ENCODE measurements at places on chromosomes 2 and 18.

GRCh38 chr2:47232738-47233415 lies 77.8 kb upstream of the STPG4 start:
- DNase-seq: peak; percentile 39

DNA sequence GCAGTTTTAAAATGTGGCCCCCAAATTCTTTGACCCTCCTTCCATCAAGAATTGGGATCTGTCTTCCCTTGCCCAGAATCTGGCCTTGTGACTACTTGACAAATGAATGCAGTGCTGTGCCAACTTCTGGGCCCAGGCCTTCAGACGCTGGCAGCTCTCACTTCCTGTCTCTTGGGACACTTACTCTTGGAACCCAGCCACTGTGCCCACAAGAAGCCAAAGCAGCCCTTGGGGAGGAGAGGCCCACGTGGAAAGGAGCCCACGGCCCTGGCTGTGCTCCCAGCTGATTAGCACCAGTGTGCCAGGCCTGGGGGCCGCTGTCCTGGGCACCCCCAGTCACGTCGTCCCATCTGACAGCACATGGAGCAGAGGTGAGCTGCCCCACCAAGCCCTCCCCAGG lies 56.6 kb downstream of the RPL37A start:
- DNase-seq: peak; percentile 45

DNA sequence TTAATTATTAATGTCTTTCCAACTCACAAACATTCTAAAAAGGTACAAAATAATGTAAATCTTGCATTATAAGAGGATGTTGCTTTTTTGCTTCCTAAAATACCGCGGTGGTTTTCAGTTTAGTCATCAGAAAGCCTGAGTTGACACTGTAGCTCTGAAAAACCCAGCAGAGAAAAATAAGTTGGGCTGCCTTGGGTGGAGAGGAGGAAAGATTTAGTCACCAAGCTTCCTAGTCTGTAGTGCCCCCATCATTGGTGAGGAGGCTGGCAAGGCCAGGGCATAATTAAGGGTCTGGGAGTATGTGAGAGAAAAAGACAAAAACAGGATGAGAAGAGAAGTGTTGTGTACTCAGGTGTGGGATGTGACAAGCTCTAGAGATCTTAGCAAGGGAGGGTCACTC lies 5.7 kb downstream of the PTPRM start:
- no peak for DNase-seq

GRCh38 chr18:73279498-73279897 lies 411.7 kb upstream of the NETO1 start:
- no peak for DNase-seq

DNA sequence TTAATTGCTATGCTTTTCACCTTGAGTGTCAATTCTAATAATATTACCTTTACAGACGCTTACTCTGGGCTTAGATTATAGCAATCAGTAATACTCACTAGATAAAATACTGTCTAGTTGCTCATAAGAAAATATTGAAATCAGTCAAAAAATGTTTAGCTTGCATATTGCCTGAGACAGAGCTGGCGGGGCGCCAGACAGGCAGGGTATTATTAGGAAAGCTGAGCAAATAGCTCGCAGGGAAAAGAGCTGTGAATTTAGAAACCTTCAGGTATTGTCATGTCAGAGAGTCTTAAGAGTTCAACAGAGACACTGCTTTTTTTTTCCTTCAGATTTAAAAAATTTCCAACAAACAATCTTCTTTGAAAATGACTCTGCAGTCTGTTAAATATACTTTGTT lies 118.4 kb downstream of the MEIS1 start:
- DNase-seq: no peak

GRCh38 chr2:96655526-96655925 lies 13.0 kb downstream of the FER1L5 start:
- DNase-seq: no peak

- DNase-seq: no peak
Measured at GRCh38 chr18:48937869-48938750, 12.7 kb downstream of the SMAD7 start.

DNA sequence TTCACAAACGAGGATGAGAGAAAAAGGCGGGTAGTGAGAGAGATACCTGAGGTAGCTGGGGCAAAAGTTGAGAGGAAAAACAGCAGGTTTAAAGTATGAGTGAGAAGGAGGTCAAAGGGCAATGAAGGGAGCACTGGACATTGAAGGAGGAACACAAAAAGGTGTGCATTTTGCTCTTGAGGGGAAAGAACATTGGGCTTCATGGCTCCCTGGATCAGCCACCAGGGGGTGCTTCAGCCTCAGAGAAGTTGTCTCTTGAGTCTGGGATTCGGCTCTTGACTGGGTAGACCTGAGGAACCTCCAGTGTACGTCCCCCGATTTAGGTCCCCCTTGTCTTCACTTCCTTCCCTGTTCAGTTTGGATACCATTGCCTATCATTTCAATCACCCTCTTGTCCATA lies 128.5 kb downstream of the RAPGEF4 start:
- no peak for DNase-seq

DNA sequence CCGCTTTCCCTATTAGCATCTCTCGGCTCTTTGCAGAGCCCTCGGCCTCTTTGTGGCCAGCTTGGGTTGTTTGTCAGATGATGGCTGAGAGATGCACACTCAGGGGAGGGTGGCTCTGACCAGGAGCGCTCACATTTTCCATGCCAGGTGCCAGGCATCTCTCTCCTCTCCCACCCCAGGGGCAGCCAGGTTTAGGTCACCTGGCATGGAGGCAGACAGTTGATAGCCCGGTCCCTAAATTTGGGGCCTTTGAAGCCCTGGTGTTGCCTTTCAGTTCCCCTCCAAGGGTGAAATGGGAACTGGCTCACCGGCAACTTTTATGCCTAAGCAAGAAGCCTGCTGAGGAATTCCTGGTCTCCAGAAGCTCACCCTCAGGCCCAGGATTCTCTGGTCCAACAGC lies 19.1 kb downstream of the LBH start:
- no peak for DNase-seq

- DNase-seq: no peak
Measured at GRCh38 chr2:106142683-106143082, 51.4 kb downstream of the UXS1 start.

GRCh38 chr2:207845202-207845864 lies 75.6 kb upstream of the FZD5 start:
- no peak for DNase-seq

DNA sequence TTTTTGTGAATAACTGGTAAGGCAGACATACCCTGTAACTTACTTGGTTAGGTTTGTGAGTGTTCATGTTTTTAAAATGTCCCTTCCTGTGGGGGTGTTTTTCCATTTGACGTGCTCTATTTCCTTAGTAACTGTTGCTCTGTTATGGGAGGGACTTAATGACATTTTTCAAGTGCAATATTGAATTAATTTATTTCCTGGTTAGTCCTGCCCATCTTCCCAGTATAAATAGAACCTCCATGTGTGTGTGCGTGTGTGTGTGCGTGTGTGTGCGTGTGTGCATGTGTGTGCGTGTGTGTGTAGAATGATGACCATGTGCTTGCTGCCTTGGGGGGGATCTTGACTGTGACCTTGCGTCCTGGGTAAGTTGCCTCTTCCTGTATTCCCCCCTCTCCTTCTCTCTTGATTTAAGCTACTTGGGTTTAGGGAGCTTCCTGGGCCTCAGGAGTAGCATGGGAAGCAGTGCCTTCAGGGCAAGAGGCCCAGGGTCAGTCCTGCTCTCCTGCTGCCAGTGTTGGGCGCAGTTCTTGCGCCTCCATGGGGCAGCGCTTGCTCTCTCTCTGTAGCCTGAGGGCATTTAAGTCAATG lies 163.9 kb downstream of the LDLRAD4 start:
- DNase-seq: peak; percentile 77

- DNase-seq: no peak
Measured at GRCh38 chr2:208906330-208906729, 499.7 kb downstream of the PTH2R start.

GRCh38 chr2:110677080-110677479 lies 783 bp downstream of the BUB1 start:
- DNase-seq: no peak

- no peak for DNase-seq
Measured at GRCh38 chr2:11281186-11281585, 63.2 kb downstream of the ROCK2 start.

- no peak for DNase-seq
Measured at GRCh38 chr18:42287047-42287446, 332.0 kb downstream of the PIK3C3 start.

DNA sequence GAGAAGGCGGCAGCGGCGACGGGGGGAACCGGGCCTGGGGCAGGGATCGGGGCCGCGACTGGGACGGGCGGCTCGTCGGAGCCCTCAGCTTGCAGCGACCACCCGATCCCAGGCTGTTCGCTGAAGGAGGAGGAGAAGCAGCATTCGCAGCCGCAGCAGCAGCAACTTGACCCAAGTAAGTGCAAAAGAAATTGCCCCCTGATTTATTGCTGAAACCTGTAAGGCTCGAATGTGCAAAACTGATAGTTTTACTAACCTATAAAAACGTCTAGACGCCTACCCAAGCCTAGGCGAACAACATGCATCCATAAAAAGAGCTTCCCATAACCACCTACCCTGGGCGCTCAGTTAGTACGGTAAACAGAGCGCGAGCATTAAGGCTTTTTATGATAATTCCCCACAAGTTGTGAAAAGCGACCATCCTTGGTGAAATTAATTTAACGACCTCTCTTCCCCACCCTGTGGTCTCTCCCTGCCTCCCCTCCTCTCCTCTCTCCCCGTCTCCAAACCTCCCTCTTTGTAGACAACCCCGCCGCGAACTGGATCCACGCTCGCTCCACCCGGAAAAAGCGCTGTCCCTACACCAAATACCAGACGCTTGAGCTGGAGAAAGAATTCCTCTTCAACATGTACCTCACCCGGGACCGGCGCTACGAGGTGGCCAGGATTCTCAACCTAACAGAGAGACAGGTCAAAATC lies 1.0 kb downstream of the HOXD9 start:
- DNase-seq: peak; percentile 33

GRCh38 chr2:33135645-33136044 lies 188.9 kb downstream of the LTBP1 start:
- no peak for DNase-seq

- DNase-seq: no peak
Measured at GRCh38 chr2:205957452-205958154, 128.4 kb downstream of the INO80D start.

- DNase-seq: no peak
Measured at GRCh38 chr2:30472326-30472725, 25.3 kb downstream of the LCLAT1 start.

- DNase-seq: no peak
Measured at GRCh38 chr2:70035344-70035844, 51.9 kb upstream of the PCBP1 start.
